ENCODE measurements at places on chromosomes 1 and 21.

DNA sequence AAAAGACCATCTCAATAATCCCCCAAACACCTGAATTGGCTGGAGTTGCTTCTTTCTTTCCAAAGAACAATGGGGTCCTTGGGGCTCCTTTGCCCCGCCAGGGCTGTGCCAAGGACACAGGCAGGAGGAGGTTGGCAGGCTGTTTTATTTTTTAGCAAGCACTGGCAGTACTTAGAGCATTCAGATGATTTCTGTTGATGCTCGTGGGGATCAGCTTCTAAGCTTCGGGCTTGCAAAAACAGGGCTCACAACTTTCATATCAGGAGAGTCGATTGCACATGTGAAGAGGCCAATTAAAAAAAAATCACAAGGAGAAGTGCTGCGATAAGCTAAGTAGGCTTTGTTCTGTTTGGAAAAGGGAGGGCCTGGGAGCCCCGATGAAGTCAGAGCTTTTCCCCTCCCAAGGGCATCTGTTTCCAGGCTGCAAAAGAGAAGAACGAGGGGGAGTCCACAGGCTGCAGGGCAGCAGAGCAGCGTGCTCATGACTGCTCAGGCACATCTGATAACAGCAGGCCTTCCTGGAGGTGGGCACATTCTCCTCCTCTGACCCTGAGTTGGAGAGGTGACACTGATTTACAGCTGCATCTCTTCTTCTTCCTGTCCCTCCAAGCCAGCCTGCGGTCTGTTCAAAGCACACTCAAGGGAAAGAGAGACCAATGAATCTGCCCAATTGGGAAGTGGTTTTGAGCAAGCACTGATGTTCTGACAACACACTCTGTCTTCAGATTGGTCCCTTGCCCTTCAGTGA is 27.3 kb upstream of the BCAR3 start:
- no peak for DNase-seq

- DNase-seq = no peak
These were observed 131.9 kb upstream of the BEND5 start for GRCh38 chr1:48908606-48909005.

DNA sequence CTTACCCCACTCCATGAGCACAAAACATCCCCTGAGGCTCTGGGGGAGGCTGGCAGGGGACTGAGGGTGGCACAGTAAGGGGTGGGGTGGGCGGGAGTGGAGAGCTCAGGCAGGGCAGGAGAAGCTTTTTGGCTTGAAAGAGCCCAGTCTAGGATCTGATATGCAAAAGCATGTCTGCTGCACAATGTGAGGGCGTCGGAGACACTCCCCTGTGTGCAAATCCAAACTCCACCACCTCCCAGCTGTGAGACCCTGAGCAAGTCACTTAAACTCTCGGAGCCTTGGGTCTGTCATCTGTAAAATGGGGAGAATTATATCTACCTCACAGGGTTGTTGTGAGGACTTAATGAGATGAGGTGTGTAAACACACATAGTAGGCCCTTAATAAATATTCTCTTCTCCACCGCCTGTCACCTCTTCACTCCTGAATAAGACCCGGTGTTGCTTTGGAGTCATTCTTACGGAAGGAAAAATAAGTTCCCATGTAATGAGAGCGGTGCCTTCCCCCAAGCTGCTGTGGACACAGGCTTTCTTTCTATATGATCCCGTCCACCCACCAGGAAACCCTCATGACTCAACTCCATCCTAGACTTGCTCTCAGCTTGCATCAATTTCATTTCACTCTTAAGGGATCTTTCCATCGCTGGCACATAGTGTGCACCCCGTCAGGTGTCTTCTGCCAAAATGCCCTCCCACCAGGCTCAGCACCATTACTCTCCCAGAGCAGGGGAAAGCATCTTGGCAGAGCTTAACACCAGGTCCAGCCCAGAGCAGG is 12.5 kb downstream of the KCNN3 start:
- no peak for DNase-seq

DNA sequence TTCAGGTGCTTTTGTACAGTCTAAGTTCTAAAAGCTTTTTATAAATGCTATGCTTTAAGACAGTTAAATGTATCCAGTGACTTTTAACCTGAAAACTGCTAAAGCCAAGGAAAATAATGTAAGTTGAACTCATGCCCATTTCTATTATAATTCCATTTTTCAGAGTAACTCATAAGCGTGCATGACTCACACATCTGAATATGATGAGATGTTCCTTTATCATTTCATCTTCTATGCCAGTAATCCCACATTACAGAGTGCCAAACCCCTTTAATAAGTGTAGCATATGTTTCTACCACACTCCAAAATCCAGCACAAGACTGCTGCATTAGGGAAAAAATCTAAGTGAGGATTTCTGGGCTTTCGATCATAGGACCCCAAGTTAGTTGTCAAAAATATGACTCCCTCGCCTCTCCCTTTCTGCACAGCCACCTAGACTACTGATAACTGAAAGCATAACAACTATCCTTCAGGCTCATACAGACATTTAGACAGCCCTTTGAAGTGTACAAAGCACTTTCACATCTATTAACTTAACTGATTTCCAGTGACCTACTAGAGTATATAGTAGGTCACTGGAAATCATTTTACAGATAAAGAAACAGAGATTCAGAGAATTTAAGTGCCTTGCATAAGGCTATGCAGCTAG is 45.3 kb downstream of the JAK1 start:
- peak; percentile 74 for DNase-seq

DNA sequence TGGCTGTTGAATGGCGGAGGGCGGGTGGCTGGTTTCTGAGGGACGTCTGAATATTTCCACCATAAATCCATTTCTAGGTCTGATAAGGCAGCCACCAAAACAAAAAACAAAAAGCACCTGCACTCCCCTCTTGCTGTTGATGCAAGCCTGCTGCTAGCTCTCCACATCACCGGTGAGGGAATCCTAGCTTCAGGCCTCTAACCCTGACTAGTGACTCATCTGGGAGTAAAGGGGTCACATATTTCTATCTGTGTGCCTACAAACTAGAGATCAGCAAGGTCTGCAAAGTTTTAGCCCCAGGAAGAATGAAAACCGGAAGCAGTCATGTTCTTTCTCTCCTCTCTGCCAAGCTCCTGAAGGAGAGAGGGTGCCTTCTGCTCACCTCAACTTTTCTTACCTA is 10.3 kb upstream of the ERMAP start:
- peak; percentile 28 for DNase-seq
